ENCODE measurements at places on chromosomes 3 and 15. TPM values are rescaled to one million over a fixed set of nuclear protein-coding genes. Genes with fewer than 3 reads are reported as not detected.

- DNase-seq, result no peak
Measured at GRCh38 chr3:155648013-155648591, 96.8 kb downstream of the PLCH1 start.

DNA sequence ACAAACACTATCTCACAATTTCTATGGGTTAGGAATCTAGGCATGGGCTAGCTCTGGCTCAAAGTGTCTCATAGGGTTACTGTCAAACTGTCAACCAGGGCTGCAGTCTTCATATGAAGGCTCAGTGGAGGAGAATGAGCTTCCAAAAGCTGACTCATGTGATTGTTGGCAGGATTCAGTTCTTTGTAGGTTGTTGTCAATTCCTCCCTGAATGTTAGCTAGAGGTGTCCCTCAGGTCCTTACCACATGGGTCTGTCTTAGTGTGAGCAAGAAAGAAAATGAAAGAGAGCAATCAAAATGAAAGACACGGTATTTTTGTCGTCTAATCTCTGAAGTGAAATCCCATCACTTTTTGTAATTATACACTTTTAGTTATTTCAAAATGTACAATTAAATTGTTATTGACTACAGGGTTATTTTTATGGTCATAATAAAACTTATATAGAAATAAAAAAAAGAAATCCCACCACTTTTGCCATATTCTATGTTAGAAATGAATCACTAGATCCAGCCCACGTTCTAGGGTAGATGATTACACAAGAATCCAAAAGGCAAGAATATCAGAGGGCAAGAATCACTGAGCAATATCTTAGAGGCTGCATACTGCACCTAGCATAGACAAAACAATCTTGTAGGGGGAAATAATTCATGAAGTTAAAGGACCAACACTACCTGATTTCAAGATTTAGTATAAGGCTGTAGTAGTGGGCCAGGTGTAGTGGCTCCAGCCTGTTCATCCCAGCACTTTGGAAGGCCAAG lies 8.4 kb downstream of the ACSBG1 start:
- DNase-seq, result peak; percentile 36

SCAMP5 gene
- 0.50 TPM for total RNA-seq

DNA sequence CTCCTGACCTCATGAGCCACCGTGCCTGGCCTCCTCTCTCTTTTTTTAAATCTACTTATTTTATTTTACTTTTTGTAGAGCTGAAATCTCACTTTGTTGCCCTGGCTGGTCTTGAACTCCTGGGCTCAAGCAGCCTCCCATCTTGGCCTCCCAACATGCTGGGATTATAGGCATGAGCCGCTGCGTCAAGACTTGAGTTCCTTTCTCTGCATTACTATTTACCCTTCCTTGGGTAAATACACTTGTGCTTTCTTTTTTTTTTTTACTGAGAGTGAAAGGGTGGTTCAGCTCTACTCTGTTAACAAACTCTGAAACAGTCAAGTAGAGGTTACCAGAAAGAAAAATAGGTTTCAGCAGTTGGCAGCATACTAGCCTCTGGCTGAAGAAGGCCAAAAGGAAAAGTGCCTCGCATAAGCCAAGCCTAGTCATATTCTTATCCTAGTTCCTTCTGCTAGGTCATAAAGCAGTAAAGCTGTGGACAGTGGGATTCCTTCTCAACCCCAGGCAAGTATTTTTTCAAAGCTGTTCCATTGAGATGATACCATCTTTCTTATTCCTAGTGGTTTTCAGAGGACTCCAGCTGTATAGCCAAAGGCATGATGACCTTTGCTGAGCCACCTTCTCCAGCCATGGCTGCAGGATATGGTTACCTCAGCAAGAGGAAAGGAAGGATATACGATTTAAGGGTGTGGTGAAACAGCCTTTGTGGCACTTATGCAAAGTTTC lies 135.1 kb downstream of the RBPMS2 start:
- peak; percentile 41 for DNase-seq

SYNM gene
- total RNA-seq, result 8.6 TPM

PRR20G gene
- not detected for total RNA-seq

- no peak for DNase-seq
Measured at GRCh38 chr15:60065951-60066350, 61.8 kb downstream of the FOXB1 start.
